ENCODE measurements at places on chromosomes 3 and 15. TPM values are rescaled to one million over a fixed set of nuclear protein-coding genes. Genes with fewer than 3 reads are reported as not detected.

DNA sequence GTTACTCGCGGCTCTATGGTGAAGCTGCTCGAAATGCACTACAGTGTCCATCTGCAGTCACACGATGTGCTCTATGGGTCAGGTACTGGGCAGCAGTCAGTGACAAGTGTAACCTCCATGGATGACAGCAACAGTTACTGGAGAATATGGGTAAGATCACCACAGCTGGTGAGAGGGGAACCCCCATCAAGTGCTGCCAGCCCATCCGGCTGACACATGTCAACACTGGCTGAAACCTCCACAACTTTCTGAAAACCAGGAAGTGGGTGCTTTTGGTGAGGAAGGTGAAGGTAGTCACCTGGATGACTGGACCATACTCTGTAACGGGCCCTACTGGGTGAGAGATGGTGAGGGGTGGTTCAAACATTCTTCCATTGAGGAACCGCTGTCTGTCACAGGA, 87.4 kb upstream of the C15orf39 start:
- DNase-seq: no peak

DNA sequence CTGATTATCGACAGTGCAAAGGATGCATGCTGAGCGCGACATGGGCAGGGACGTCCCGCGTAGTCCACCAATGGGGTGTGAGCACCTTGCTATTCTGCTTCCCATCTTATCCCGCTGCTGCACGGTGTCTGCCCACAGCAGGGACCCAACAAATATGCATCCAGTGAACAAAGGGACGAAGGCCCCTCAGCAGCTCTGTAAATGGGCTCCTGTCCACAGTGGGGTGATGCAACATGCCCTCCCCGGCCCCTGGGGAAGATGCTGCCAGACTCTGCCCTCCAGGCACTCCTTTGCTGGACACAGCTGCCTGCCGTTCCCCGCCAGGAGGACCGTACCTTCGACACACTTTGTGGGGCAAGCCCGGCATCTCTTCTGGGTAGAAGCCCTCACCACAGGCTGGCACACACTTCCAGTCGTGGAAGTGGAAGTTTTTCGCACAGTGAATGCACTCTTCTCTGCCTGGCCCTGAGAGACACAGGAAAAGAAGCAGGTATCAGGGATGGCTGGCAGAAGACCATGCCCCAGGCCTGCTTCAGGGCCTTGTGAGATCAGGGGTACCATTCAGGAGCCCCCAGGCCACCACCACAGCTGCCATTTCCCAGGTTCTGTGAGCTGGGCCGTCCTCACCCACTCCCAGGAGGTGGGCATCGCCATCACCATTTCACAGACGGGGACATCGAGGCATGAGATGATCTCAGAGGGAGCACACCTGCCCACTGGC, 18.2 kb upstream of the SNRPA1 start:
- no peak for DNase-seq

GRCh38 chr3:194100856-194101390, 35.0 kb upstream of the HES1 start:
- no peak for DNase-seq

DNA sequence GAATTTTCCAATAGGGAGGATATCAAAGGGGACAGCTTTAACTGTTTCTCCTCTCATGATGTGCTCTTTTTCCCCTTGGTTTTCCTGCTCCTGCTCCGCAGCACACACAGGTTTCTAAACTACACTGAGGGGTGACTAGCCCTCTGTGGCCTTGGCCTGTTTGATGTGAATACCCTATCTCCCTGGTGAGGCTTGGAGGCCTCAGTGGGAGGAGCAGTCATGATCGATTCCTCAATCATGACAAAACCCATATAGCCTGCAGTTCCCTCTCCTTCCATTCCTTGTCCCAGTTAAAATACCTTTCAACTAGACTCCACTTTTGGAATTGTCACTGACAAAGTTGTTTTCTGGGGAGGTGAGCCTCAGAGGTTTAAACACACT, 24.0 kb upstream of the USP3 start:
- DNase-seq: no peak

Gene P2RY12
- total RNA-seq: 2.2 TPM
